Kidney epithelial cell (primary cell): ENCODE measurements at places on chromosomes 16 and 17. TPM values are rescaled to one million over a fixed set of nuclear protein-coding genes. Genes with fewer than 3 reads are reported as not detected.

CES5A gene
- total RNA-seq: not detected in 2 replicates

- DNase-seq: no peak
These were observed 124.0 kb downstream of the ABCC6 start for GRCh38 chr16:16099320-16099719.

BEAN1 gene
- total RNA-seq: 6.7 and 8.8 TPM in 2 replicates

DNA sequence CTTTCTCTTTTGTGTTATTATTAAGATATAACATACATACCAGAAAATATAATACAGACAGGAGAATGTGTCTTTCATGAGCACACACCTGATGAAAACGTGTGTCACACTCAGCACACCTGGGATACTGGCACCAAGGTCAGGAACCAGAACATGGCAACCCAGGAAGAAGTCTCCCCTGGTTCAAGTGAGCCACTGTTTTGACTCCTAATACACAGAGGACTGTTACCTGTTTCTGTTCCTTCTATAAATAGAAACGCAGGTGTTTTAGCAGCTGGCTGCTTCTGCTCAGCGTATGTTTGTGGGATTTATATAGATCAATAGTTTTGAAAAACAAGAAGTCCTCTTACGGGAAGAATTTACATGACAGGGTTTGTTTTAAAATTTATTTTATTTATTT lies 3.5 kb downstream of the SEC14L1 start:
- no peak for DNase-seq

- DNase-seq: no peak
These were observed 38.0 kb downstream of the ARHGAP17 start for GRCh38 chr16:24976971-24977677.

- peak; percentile 34 for DNase-seq
These were observed 792 bp upstream of the RAC3 start for GRCh38 chr17:82030470-82031302.

ZG16B gene
- total RNA-seq: 1.1 and 2.8 TPM in 2 replicates

DNA sequence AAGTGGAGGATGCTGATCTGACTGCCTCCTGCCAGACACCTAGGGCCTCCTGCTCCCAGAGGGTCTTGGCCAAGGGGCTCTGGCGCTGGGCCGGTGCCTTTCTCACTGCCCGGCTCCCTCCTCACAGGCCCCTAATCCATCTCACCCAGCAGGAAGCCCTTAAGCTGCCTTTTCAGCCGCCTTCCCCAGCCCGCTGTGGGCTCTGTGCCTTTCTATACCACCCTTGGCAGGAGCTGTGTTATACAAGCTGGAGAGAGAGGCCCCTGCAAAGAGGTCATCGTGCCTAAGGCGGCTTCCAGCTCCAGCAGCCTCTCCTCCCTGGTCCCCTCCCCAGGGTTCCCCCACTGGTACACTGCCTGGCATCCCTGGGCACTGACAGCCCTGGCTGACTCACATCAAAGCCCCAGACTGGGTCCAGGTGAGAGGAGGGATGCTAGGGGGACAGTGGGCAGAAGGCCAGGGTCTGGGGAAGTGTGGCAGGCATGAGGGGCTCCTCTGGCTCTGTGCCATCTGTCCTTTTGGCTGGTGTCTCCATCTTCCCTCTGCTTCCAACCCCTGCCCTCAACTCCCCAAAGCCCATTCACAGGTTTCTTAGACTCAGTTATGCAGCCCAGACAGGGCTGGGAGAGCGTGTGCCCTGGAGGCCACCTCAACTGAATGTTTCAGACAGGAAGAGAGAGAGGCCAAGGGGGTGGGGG lies 15.3 kb upstream of the FZD2 start:
- DNase-seq: no peak

DNA sequence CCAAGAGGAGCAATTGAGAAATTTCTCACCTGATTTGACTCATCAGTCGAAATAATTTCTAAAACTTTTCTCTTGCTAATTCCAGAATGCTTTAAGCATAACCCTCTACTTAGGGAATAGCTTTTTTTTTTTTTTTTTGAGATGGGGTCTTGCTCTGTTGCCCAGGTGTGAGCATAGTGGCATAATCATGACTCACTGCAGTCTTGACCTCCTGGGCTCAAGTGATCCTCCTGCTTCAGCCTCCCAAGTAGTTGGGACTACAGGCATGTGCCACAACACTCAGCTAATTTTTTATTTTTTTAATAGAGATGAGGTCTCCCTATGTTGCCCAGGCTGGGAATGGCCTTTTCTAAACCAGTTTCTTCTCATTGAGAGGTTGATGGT lies 13.7 kb upstream of the NFATC3 start:
- DNase-seq: no peak

MYH1 gene
- not detected in 2 replicates for total RNA-seq

GRCh38 chr17:83080579-83080857 lies 1.1 kb downstream of the METRNL start:
- DNase-seq: no peak

AANAT gene
- not detected in 2 replicates for total RNA-seq

- DNase-seq: no peak
These were observed 46.4 kb upstream of the CDH13 start for GRCh38 chr16:82580298-82580890.

CES1 gene
- not detected in 2 replicates for total RNA-seq

TP53 gene
- total RNA-seq: 154 and 168 TPM in 2 replicates

CD300LG gene
- total RNA-seq: not detected in 2 replicates

DPEP1 gene
- 1.2 and 3.1 TPM in 2 replicates for total RNA-seq
